ENCODE measurements at places on chromosomes 13 and 19.

DNA sequence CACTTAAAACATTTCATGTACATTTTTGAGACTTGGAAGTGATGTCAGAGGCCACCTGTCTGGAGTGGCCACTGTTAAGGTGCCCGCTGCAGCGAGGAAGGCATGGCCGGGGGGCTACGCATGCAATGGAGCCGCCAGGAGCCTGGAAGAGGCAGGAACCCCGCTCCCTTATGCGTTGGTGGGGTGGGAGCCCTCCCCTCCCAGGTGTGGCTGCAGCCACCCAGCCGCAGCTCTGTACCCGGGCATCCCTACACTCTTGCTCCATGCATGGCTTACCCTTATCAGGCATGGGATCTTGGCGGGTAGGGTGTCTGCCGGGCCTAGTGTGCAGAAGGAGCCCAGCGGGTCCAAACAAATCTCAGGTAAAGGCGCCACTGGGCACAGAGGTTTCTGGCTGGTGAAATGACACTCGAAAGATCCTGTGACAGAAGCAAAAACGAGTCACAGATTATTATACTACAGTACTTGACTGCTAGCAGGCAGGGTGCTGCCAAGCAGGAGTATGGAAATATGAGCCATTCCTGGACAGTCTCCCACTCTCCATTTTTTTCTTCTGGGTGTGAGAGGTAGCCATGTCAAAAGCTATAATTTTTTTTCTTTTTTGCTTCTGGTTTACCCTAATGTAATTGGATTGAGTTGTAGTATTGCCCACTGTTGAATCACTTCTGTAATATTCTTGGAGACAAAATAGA, 1606.3 kb upstream of the MIR17HG start:
- no peak for DNase-seq

DNA sequence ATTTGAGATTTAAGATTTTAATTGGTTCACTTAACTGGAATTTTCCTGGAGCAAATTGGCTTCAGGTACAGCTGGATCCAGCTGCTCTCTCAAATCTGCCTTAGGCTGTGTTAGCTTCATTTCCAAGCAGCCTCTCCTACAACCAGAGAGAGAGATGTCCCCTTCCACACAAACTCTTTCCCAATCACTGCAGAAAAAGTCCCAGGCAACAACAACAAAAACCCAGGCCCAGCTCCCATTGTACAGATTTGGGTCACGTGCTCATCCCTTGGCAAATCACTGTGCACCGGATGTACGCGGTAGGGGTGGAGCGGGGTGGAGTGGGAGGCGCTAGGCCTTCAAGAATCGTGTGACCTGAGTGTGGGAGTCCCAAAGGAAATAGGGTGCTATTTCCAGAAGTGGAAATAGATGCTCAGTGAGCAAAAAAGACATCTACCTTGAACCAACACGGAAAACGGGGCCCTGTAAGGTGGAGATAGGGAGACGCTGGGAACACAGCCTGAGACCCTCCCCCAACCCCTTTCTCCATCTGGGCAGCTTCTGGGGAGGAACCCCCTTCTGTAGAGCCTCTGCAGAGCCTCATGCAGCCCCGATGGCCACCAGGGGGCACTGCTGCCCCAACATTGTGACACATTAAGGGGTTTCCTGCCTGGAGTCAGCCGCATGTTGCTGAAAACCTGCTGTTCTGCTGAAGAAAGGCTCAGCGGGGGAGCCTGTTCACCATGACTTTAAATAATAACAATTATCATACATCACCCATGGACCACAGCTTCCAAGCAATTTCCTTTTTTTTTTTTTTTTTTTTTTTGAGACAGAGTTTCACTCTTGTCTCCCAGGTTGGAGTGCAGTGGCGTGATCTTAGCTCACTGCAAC, 25.4 kb downstream of the HPN start:
- peak; percentile 95 for DNase-seq

- no peak for DNase-seq
Observed at GRCh38 chr13:46526100-46526735, 26.8 kb upstream of the LRCH1 start.

GRCh38 chr13:96898646-96899254, 95.5 kb downstream of the OXGR1 start:
- no peak for DNase-seq

DNA sequence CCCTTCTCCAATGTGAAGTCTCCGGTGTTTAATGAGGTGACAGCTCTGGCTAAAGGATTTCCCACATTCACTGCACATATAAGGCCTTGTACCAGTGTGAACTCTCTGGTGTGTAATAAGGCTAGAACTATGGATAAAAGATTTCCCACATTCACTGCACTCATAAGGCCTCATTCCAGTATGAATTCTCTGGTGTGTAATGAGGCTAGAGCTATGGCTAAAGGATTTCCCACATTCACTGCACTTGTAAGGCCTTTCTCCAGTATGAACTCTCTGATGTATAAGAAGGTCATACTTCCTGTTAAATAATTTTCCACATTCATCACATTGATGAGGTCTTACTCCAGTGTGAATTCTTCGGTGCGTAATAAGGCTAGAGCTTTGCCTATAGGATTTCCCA, 5.9 kb downstream of the ZNF256 start:
- no peak for DNase-seq

All from GM19239 (cell line).